Activated CD8-positive, alpha-beta memory T cell treated with anti-CD3 and anti-CD28 coated beads, Interleukin-2, amount 50 U/mL, for 48 hours (primary cell): ENCODE measurements at places on chromosomes 2 and 18.

GRCh38 chr2:121860033-121860757 lies 104.7 kb downstream of the TSN start:
- no peak for DNase-seq

GRCh38 chr2:218313356-218313755 lies 21.1 kb upstream of the TMBIM1 start:
- no peak for DNase-seq

DNA sequence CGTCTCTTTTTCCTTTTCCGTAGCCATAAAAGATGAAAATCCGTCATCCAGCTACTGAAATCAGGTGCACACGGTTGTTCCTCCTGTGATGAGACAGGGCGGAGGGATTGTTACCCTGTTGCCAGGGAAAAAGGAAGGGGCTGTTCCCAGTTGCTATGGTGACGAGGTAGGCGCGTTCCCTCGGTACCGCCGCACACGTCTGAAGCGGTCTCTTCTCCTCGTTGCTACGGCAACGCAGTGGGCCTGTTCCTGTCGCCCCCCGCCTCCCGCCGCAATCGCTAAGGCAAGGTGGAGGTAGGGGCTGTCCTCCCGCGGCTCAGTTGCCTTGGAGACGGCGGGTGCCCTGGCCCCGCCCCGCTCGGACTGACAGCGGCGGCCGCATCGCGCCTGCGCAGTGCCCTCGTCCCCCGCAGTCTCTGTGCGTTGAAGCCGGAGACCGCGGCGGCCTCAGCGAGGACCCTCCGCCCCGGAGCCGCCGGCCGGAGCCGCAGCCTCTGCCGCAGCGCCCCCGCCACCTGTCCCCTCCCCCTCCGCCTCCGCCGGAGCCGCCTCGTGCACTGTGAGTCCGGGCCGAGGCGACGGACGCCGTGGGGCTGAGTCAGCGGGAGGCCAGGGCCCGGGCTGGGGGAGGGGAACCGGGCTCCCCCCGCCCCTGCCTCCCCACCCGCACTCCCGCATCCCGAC lies at the start of gene MAPRE3:
Gene MAPRE3 (plus strand): TSS at position 394 of the 684 bp plus-strand sequence. CDS start 51,582 bp downstream, outside the sequence.
- DNase-seq = peak; percentile 89

- no peak for DNase-seq
Measured at GRCh38 chr2:83587309-83587708, 871.8 kb downstream of the SUCLG1 start.

- no peak for DNase-seq
Measured at GRCh38 chr2:67221266-67221665, 175.9 kb upstream of the ETAA1 start.

GRCh38 chr2:184047536-184047935 lies 550.8 kb upstream of the ZNF804A start:
- DNase-seq = no peak

DNA sequence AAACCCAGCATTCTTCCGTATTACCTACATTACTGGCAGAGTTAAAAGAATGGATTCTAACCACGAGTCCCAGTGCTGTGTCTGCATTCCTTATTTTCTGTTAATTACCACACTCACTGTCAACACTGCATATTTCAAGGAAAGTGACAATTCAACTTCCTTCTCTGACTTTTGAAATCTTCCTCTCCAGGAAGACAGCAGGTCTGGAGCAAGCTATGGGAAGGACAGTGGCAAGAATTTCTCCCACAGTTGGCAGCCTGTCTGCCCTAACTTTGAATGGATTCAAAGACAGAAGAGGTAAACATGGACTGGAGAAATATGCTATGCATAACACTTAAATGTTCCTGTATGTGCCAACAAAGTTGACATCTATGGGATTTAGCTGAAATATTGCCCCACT lies 700.5 kb upstream of the CHAC2 start:
- no peak for DNase-seq

DNA sequence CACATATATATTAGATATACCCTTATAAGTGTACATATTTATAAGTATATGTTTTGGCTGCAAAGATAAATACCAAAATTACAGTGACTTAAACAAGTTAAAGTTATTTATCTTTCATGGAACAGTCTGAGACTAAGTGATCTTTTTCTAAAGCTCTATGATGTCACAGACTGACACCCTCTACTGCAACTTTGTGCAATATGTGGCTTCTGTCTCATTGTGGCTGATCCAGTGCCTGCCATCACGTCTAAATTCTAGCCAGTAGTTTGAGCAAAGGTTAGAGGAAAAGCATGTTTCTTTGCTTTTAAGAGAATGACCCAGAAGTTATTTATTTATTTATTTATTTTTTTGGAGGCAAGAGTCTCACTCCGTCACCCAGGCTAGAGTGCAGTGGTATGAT lies 13.8 kb upstream of the GATA6 start:
- DNase-seq = no peak

GRCh38 chr2:101858246-101858645 lies 133.5 kb upstream of the IL1R2 start:
- no peak for DNase-seq

DNA sequence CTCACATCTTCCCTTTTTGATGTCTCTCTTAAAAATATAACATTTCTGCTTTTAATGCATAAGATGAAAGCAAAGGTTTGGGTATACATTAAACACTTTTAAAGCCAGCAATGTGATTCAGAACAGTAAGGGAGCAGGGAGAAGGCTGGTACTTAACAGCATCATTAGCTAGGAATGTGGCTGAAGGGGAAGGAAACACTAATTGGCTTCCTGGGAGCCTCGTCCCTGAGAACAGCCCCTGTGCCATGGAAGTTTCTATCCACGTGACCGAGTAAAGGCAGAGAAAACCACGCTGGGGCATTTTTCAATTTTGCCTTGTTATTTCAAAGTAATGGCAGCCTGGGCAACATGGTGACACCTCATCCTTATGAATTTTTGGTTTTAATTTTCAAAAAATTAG lies 109.2 kb upstream of the GPC1 start:
- no peak for DNase-seq

- no peak for DNase-seq
Measured at GRCh38 chr2:235378246-235378645, 115.6 kb upstream of the AGAP1 start.

DNA sequence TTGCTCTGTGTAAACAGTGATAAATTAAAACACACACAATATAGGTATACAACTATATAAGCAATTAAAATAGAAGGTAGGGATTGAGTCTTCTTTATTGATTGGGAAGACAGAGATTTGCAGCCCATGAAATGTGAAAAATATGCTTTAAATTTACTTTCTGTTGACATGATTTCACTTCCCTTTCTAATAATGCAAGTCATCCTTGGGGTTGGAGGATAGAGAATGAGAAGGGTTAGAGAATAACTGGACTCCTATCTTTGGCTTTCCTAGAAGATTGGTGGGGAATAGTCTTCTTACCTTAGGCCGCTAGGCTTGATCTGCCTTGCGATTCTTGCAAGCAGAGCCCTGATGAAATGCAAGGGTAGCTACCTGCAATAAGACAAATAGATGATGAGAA lies 339.8 kb downstream of the NYAP2 start:
- no peak for DNase-seq

DNA sequence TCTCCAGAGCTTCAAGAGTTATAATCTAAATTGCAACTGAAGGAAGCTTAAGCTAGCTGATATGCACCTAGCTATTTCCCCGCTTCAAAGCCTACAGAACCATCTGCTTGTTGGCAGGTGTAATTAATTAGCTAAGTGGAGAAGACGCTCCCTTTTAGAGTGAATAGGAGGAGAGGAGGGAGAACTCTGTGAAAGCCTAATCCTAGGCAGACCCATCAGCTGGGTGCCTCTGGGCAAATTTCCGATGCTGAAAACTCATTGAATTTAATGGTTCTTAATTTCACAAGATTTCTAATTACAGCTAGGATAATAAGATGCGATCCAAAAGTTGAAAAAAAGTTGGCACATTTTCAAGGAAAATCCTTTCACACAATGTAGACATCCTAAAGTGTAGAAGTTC lies 735.9 kb downstream of the ERBB4 start:
- DNase-seq = no peak

DNA sequence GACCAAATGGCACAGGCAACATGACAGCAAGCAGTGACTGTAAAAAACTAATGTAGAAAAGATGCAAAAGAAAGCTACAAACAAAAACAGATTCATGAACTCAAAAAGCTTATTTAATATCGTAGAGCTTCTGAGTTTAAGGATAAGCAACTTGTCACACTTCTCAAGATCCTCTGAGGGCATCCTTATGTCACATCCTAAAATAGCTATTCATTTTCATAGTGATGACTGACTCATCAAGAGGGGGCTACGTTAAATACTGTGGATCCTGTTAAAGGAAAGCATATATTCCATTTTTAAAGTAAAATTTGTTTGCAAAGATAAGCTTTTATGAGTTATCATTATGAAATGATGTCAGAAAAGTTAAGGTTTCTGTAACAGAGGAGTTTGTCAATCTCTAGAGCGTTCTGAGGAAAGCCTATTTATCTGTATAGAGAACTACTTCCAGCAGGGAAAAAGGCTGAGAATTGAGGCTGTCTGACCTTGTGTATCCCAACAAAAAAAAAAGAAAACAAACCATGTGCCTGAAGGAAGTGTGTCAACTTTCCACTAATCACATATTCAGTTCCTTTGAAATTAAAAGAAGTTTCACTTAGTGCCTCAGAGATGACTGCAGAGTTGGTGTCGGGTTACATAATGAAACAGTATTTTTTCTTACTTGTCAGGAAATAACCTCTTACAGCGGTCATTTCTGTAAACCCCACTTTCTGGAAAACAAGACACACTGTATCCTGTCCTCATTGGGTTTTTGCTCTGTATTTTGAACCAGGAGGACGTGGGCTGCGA lies 115.5 kb downstream of the ESCO1 start:
- DNase-seq = no peak

DNA sequence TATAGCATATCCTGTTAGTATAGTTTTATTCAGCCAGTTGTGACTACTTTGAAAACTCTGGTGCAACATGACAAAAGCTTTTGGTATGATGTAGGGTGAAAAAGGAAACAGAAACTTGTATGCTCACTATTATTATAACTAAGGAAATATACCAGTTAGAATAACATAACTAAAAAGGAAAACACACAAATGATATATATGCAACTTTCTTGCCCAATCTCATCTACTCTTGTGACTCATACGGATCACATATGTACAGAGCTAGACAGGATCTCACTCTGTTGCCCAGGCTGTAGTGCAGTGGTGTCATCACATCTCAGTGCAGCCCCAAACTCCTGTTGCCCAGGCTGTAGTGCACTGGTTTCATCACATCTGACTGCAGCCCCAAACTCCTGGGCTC lies 12.4 kb upstream of the TLK1 start:
- no peak for DNase-seq

GRCh38 chr18:59725142-59725541 lies 27.9 kb upstream of the CCBE1 start:
- DNase-seq = no peak

DNA sequence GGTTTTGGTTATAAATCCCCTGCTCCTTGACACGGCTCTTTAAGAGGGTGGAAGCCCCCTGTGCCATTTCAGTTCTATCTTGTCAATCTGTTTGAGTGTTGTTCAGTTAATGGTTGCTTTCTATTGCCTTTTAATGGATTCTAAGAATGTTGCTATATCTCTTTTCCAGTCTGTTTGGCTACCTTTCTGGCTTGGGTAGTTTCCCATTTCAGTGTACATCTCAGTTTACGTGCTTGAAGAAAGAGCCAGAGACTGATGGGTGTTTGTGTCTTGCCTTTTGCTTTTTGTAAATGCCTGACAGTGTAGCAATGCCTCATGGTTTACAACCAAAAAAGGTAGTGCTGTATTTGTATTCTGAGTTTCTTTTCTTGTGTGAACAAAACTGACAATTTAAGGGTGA lies 45.3 kb downstream of the SPATS2L start:
- DNase-seq = no peak

GRCh38 chr2:68748568-68748967 lies 14.0 kb downstream of the ARHGAP25 start:
- DNase-seq = no peak

DNA sequence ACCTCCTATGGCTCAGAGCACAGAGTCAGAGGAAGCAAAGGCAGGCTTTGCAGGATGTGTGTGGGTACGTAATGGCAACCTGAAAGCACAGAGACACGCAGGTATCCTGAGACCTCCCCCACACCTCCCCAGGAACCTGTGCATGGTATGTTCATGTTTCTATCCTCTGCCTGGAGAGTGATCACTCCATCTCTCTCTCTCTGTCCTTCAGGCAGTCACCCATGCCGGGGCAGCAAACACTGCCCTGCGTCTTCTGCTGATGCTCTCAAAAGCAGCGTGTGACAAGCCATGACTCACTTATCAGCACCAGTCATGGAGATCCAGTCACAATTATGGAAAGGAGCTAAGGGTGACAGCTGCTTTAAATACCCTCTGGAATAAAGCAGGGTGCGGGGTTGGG lies 52.7 kb downstream of the PDCL3 start:
- peak; percentile 39 for DNase-seq

- peak; percentile 93 for DNase-seq
Measured at GRCh38 chr2:231601356-231602229, 8.9 kb downstream of the TEX44 start.

- DNase-seq = peak; percentile 83
Measured at GRCh38 chr2:29114946-29115609, at the start of gene CLIP4. Gene CLIP4 (plus strand): TSS chr2:29115415. CDS start chr2:29121389, 5,974 bp downstream.
